Stimulated activated CD4-positive, alpha-beta T cell treated with anti-CD3 and anti-CD28 coated beads, Interleukin-2, amount 100 ng/mL, for 48 hours (primary cell): ENCODE measurements at places on chromosomes 4 and X.

GRCh38 chr4:68962868-68963267, 11.3 kb upstream of the UGT2A3 start:
- no peak for DNase-seq

- DNase-seq: no peak
Observed at GRCh38 chr4:26331380-26331950, 10.7 kb downstream of the RBPJ start.

- DNase-seq: no peak
Observed at GRCh38 chrX:22389556-22390179, 117.0 kb downstream of the CBLL2 start.

DNA sequence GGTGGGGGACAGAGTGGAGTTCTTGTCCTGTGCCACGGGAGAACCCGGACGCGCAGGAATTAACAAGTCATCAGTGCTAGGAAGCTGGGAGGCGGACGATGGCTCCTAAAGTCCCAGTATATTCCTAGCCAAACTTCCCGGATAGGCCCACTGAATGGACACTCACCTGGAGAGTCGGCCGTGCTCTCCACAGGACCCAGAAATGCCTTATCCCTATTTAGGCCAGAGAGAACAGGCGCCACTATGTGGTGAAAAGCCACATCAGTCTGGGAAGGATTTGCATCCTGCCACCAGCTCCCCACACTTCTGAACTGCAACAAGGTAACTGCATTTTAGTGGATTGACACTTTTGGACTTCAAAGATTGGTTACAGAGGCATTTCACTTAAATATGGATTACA, 1.1 kb downstream of the CFAP299 start:
- DNase-seq: no peak

- DNase-seq: no peak
Observed at GRCh38 chr4:113169368-113169767, 119.9 kb downstream of the ANK2 start.
